Inflammatory macrophage (primary cell): ENCODE measurements at places on chromosomes 11 and 22.

DNA sequence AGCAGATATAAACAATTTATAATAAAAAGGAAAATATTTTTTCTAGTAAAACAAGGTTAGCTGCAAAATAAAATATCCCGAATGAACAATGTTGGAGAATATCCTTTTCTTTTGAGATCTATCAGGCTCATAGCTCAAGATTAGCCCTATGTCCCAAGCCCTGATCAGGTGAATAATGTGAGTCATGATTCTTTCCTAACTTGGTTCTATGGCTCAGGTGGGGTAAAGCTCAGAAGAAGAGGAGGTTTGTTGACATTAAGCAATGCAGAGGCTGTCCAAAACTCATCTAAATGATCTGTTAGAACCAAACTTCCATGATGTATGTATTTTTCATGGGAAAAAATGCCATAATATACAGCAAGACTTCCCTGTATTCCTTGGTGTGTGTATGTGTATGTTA lies 86.1 kb downstream of the TRIM44 start:
- no peak for DNase-seq

DNA sequence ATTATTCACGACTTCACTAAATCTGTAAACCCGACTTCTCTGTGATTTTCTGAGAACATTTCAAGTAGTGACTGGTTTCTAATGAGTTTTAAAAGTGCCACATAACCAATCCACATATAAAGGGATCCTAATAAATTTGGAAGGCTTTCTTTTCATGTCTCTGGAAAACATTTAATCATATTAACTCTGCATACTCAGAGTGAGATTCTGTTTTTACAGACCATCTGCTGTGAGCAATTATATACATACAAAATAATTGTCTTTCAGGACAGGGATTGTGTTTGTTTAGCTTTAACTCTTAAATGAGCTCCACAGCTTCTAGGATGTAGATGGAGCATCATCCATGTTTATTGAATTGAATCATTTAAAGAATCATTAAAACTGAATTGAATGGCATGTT lies 65.1 kb downstream of the PRMT3 start:
- DNase-seq, result no peak

- DNase-seq, result peak; percentile 40
Measured at GRCh38 chr11:94171693-94172440, 43.2 kb downstream of the PANX1 start.

GRCh38 chr11:103944251-103944940 lies 92.0 kb upstream of the DDI1 start:
- no peak for DNase-seq

DNA sequence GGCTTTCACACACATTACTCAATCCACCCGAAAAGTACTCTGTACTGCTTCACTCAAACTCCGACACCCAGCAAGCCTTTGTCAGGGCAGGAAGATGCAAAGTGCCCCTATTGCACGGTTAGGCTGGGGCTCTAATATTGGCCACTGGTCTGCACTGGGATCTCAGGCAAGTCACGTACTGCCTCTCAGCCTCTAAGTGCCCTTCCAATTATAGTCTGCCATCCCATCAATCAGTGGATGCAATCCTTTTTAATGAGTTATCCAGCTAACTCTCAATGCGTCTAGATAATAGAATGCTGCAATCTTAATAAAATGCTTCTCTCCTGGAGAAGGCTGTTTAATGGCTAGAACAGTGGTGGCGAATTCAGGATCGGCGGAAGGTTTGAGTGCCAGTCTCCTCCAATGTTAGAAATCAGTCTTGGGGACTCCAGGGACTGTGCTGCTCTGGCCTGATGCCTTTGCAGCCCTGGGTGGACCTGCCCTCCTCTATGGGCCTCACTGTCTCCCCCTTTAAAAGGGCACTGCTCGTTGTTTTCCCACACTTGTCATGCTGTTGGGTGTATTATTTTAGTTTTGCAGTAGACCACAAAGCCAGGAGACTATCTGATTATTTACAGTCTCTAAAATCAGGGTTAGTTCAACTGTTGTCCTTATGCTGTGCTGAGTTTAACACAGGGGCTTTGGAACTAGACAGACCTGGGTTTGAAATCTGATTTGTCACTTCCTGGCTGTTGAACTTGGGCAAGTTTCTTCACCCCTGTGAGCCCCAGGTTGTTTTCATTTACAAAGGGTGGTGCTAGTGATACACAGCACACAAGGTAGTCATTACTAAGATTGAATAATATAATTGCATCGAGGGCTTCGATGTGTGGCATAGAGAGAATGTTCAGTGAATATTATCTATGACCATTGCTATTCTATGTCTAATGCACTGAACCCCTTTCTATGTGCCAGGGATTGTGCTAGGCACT lies 36.7 kb downstream of the CLMP start:
- no peak for DNase-seq

DNA sequence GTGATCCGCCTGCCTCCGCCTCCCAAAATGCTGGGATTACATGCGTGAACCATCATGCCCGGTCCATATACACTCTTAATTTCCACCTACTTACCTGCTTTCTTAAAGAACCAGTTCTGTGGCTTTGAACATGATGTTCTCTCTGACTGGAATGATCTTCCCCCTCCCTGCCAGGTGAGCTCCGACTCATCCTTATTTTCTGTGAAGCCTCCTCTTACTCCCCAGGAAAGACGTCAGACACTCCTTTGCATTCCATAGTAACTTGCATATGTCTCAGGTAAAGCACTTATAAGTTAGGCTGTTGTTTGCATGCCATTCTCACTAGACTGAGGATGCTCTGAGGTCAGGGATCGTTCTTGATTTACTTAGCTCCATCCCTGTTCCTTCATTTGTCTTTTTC lies 91.8 kb upstream of the RAB1B start:
- DNase-seq, result no peak

- no peak for DNase-seq
Measured at GRCh38 chr11:58980159-58980843, 41.0 kb downstream of the GLYATL1 start.

- DNase-seq, result no peak
Measured at GRCh38 chr11:68973219-68973618, 7.6 kb downstream of the MRGPRD start.

GRCh38 chr11:95849087-95849825 lies 59.0 kb downstream of the CEP57 start:
- peak; percentile 62 for DNase-seq

GRCh38 chr22:36277482-36278291 lies 24.8 kb downstream of the APOL1 start:
- peak; percentile 65 for DNase-seq

- DNase-seq, result no peak
Measured at GRCh38 chr22:48819232-48819631, 1008.4 kb downstream of the BRD1 start.

- peak; percentile 46 for DNase-seq
Measured at GRCh38 chr11:47259232-47259977, 1.6 kb downstream of the NR1H3 start.

DNA sequence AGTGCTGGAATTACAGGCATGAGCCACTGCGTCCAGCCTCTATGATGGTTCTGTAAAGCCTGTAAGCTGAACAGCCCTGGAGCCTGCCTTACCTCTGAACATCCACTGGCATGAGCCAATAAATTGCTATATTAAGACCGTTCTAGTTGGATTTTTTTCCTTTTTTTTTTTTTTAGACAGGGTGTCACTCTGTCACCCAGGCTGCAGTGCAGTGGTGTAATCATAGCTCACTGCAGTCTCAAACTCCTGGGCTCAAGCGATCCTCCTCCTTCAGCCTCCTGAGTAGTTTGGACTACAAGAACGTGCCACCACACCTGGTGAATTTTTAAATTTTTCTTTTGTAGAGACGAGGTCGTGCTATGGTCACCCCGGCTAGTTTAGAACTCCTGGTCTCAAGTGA lies 26.2 kb upstream of the CLDN5 start:
- no peak for DNase-seq
